Uterus (tissue), 4 donors: ENCODE measurements at places on chromosomes 11 and 22.

GRCh38 chr11:125303186-125303585, 138.6 kb downstream of the PKNOX2 start:
- no peak for DNase-seq

GRCh38 chr11:117731722-117732290, 65.2 kb downstream of the DSCAML1 start:
- no peak for DNase-seq

- no peak for DNase-seq
These were observed 1045.3 kb downstream of the BRD1 start for GRCh38 chr22:48782326-48782725.

DNA sequence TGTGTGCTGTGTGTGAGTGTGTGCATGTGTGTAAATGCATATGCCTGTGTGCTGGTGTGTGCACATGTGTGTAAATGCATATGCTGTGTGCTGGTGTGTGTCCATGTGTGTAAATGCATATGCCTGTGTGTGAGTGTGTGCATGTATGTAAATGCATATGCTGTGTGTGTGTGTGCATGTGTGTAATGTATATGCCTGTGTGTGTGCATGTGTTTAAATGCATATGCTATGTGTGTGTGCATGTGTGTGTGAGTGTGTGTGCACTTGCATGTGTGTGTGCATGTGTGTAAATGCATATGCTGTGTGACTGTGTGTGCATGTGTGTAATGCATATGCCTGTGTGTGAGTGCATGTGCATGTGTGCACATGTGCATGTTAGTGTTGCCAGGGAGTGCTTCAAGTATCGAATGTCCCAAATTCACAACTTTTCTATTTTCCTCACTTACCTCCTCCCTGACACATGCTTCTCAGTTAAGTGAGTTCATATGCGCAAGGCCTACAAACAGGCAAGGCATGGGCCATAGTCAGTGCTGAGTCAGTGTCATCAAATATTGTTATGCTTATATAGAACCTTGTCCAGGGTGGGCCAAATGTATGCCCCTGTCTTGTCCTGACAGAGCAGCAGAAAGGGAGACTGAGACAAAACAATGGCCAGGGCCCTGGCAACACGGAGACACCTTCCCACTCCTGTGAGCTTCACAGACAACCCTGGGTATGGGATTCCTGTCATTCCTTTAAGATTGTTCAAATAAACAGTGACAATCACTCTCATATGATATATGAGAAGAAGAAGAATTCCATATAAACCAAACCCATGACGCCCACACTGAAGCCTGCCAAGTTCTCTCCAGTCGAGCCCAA, 38.6 kb downstream of the GGTLC2 start:
- DNase-seq: no peak

DNA sequence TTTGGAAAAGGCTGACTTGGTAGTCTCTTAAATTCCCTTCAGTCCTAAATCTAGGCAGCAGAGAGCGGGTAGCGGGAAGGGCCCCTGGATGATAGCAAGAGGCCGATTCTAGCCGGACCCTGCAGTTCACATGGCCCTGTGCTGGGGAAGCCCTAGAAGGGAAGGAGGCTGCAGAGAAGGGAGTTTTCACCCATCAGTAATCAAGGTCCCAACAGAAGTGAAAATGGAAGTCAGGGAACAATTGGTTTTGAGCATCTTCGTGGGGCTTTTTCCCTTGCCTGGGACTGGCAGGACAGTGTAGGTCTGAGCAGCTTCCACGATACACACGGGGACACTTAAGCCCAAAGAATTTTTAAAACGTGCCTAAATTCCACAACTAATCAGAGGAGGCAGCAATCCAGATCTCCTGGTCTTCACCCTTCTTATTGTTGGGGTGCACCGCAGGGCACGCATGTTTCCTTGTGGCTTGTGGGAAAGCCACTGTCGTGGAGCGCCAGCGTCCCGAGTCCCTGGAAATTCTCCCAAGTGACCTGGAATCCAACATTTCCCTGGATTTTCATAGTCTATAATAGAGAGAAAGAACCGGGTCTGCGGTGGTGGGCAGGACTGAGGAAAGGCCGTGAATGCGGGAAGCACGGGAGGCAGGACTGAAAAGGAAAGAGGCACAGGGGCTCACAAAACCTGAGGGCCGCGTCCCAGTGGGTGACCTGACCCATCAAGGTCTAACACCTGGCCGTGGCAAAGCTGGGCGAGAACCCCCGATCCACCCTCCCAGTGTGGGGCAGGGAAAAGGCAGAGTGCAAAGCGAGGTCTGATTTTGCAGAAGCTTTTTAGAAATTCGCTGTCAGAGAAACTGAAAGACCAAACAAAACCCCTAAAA, 846 bp upstream of the OAF start:
- no peak for DNase-seq

DNA sequence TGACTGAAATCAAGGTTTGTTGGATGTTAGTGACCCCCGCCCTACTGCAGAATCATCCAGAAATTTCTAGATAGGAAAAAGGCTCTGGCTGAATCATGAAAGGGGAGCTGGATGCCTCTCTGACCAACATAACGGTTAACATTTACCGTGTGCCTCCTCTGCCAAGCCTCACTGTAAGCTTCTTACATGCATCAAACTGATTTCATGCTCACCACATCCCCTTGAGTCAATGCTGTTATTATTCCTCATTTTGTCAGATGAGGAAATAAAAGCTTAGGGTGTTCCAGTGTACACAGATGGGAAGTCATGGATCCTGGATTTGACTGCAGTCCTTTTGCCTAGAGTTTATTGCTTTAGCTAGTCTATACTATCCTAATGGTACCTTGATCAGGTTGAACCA, 5.9 kb upstream of the HMOX1 start:
- DNase-seq: no peak

DNA sequence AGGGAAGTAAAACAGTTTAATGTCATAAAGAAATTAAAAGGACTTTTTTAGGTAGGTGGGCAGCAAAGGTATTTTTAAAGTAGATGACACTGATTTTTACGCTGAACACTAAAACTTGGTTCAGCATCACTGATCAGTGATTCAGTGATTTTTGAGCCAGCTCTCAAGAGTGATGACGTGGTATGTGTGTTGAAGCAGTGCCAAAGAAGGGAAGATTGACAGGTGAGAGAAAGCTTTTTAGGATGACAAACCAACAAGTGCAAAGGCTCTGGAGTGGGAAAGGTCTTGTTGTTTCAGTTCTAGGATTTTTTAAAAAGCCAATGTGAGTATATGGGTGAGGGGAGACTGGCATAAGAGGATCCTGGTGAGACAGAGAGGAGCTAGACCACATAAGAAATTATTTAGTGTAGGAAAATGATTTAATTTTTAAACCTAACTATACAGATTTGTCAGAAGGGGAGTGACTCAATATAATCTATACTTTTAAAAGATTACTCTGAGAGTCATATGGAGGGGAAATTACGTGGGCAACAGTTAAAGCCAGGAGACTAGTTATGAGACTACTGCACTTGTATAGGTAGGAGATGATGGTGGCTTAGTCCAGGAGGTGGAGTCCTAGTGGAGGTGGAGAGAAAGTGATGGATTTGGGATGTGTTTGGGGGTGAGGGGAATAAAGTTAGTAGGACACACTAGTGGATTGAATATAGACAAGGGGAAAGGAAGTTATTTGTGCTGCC, 17.6 kb upstream of the CALCB start:
- no peak for DNase-seq

DNA sequence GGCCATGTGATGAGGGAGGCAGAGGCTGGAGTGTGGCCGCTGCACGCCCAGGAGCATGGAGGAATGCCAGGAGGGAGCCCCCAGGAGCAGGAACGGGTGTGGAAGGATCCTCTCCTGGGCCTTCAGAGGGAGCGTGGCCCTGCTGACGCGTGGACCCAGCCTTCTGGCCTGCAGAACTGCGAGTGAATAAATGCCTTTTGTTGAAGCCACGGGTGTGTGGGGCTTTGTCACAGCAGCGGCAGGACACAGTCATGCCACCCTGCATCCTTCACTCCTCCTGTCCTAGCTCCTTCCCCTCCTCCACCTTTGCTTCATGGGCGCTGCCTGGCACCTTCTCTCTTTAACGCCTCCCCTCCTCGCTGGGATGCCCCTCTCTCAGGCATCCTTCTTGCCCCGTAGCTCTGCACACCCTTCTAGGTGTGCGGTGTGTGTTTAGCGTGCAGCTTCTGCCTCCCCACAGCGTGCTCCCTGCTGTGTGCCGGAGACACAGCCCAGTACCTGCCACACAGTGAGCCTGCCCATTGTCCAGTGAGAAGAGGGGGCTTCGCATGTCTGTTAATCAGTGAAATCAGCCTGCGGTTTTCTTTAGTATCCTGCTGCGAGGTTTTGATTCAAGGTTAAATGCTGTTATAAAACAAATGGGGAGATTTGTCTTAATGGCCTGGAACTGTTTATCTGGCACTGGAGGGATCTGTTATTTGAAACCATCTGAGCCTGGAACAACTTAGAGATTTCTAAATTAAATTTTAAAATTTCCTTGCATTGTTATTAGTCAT, 459.6 kb downstream of the TBC1D22A start:
- DNase-seq: no peak

DNA sequence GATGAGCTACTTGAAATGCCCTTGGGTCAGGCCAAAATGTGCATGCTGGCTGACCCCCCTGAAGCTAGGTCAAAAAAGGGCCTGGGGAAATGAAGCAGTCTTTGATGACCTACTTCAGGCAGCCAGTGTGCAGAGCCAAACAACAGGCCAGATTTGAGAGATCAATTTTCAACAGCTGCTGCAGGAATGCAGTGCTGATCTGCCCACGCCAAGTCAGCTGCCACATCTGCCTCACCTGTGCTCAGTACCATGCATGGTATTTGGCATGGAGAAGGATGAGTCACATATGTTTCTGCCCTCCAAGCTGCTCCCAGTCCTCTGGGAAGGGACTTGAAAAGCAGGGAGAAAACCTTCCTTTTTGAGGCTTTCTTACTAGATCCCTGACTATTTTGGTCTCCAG, 35.8 kb downstream of the MTNR1B start:
- DNase-seq: no peak

GRCh38 chr22:27100789-27101188, 443.4 kb downstream of the MIAT start:
- peak; percentile 32 for DNase-seq

- no peak for DNase-seq
These were observed 10.0 kb upstream of the TRIM29 start for GRCh38 chr11:120147950-120148270.

DNA sequence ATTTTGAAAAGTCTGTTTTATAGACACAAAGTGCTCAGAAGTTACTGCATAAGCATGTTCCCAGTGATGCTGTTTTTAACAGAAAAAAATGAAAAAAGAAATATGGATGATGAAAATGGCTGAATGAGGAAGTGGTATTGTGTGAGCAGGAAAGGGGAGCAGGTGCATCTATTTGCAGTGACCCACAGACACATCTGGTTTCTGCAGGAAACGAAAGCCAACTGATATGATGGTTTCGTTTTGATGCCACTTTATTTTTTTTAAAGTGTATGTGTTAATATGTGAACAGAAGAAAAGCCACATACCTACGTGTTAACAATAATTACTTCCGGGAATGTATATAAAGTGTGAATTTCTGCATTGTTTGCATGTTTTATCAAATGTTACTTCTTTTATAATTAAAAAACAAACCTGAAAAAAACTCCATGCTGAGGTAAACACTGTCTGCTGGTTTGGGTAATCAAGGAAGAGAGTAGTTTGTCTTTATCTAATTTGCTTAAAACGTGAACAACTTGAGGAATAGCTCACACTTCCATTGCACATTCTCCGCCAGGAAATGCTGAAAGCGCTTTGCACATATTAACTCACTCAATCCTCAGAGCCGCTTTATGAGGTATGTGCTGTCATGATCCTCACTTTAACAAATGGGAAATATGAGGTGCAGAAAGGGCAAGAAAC, 1335.9 kb downstream of the TBC1D22A start:
- no peak for DNase-seq

- no peak for DNase-seq
These were observed 1151.2 kb upstream of the CCDC90B start for GRCh38 chr11:84437071-84437980.

DNA sequence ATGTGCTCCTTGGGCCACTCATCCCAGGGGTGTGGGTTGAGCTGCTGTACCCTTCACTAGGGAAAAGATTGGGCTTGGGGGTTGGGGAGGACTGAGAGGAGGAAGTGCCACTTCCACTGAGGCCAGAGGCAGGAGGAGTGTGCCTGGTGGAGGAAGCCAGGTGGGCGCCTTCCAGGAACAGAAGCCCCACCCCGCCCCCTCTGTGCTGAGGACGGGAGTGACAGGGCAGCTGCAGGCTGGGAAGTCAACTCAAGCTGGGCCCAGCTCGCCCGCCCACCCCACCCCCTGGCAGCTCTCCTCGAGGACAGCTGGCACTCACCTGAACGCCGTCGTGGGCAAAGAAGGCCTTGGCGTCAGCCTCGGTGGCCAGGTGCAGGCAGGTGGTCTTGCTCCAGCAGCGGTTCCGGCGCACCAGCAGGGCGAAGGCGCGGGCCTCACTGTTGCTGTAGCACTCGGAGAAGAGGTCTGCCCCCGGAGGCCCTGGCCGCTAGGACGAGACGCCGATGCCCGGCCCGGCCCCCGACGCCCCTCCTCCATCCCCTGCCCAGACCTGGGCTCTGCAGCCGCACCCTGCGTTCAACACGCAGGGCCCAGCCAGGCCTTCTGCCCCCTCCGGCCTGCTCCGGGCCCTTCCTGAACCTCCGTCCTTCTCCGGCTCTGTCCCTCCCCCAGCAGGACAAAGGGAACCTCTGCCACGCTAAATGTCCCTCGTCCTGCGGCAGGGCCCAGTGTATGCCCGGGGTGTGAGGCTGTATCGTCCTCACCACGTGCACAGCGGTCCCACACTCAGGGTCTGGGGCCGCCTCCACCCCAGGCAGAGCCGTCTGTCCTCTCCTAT, 13.4 kb downstream of the TSSC4 start:
- DNase-seq: no peak

- DNase-seq: no peak
These were observed 56.8 kb downstream of the DGCR2 start for GRCh38 chr22:19065298-19065859.

DNA sequence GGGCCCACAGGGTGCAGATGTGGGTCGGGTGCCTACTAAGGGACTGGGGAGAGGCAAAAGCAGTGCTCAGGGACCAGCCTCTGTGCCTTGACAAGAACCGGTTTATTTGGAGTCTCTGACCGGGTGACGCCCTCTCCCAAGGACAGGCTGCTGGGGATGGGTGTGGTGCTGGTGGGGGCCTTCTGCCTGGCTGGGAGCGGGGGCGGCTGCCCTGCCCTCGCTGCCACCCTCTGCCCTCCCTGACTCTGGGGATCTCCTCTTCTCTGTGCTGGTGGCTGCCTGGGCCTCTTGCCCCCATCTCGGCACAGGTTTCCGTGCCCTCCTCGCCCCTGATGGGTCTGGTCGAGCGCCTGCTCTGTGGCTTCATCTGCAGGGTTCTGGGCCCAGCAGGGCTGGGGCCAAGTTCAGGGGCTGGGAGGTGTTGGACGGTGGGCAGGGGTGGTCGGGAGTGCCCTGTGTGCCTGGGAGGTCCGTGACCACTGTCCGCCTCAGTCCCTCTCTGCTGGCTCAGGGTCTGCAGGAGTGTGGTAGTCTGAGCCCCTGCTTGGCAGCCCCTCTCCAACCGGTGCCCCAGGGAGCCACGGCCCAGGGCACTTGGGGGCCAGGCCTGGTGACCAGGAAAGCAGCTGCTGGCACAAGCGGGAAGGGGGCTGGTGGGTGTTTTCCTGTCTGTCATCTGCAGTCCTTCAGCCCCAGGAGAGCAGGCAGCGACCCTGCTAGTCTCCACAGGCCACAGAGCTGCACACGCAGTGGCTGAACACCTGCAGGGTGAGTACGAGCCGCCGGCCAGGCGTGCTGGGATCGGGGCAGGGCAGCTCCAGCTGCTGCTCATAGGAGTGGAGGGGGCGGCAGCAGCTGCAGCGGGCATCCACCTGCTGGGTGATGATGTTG, 23.5 kb downstream of the MUC6 start:
- no peak for DNase-seq
